Stimulated activated CD8-positive, alpha-beta memory T cell treated with anti-CD3 and anti-CD28 coated beads, Interleukin-7, amount 100 ng/mL, for 1 hour (primary cell): ENCODE measurements at places on chromosomes 11 and 22.

- no peak for DNase-seq
These were observed 77.5 kb upstream of the VPREB1 start for GRCh38 chr22:22166941-22167713.

DNA sequence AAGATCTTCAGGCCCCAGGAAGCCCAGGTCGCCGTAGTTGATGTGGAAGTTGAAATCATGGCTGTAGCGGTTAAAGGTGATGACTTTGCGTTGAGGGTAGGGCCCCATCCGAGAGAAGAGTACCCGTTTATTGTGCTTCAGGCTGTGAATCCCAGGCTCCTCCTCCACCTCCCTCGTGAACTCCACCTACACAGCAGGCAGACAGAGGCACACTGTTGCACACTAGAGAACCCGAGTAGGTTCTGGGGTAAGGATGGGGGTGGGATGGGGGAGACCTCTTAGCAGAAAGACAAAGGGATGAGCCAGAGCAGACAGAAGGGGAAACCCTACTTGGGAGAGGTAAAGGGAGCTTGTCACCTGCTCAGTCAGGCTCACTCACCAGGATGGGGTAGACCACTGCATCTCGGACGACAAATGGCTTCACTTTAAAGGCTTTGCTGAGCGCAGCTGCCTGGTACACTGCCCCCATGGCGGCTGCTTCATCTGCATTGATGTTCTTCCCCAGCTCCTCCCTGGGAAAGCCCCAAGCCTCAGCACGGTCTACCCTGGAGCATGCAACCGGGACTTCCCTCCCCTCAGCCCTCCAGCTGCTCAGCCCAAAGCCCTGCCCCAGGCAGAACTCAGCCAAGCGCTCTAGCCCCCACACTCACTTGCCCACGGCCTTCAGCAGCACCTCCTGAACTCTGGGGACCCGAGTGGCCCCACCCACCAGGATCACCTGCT, 5.4 kb downstream of the HYOU1 start:
- DNase-seq = no peak

- no peak for DNase-seq
These were observed 5.4 kb downstream of the TMEM123 start for GRCh38 chr11:102447193-102447592.

DNA sequence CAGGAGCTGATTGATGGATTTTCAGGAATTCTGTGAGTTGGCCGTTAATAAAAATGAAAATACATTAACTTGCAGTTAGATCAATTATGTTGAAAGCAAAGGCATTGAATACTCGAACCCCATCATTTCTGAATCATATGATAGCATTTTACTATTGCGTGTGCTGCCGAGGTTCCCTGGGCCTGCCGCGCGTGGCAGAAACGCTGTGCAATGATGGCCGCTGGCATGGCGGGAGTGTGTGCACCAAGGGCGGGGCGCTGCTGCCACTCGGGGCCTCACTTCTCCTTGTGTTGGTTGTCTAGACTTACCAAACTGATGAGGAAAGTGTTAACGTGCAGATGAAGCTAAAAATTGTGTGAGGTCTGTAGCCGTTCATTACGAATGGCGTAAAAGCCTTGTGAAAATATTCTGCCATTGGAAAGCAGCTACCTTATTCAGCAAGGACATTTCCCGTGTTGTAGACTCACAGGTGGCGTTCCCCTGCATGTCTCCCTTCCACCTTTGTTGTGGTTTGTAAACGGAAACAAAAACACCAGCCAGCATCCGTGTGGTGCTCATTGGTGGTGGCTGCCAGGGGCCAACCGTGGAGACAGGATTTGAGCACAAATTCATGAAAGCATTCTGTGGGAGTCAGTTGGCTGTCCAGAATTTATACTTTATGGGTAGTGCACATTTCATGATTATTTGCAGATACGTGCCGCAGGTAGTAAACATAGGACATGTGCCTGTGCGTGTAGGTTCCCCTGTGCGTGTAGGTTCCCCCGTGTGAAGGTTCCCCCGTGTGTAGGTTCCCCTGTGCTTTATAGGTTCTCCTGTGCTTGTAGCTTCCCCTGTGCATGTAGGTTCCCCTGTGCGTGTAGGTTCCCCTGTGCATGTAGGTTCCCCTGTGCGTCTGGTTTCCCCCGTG, 5.9 kb upstream of the GRAMD4 start:
- peak; percentile 29 for DNase-seq

GRCh38 chr11:72203163-72203562, 11.2 kb downstream of the FOLR1 start:
- DNase-seq = no peak

DNA sequence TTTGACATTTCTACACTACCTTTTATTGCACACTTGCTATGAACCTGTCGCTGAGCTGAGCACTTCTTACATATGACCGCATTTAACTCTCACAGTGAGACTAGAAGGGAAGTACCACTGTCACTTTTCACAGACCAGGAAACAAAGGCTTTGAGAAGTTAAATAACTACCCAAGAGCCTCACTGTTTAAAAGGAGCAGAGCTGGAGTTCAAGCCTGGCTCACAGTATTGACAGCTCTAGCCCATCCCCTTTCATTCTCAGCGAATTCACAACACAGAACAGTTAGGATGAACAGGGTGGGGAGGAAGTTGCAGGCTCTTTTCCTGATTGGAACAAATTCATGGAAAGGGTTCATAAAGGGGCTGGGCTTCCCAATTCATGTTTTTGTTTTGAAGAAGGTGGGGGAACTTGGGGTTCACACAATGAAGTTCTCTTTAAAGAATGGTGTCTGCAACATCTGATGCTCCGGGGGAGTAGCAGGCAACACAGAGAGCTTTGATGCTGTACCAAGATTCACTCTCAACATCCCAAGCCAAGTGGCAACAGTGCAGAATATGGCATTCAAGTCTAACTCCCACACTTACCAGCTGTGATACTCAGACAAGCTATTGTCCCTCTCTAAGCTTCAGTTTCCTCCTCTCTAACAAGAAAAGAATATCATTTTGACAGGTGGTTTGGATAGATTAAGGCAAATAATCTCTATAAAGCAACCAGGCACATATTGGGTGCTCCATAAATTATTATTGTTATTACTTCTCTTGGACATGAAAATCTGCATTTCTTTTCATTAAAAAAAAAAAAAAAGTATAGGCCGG, 17.2 kb downstream of the SCGB1A1 start:
- no peak for DNase-seq

- no peak for DNase-seq
These were observed 491.6 kb downstream of the MIAT start for GRCh38 chr22:27148886-27149470.

GRCh38 chr11:72436661-72437060, 2.3 kb upstream of the CLPB start:
- DNase-seq = no peak

- peak; percentile 56 for DNase-seq
These were observed at the start of gene MSANTD2 for GRCh38 chr11:124800226-124800929. TSS of gene MSANTD2 (minus strand) at chr11:124800406. CDS start at chr11:124800380, 26 bp downstream.

GRCh38 chr11:119181677-119182412, 3.4 kb upstream of the NHERF4 start:
- no peak for DNase-seq

- no peak for DNase-seq
These were observed 30.8 kb downstream of the FEZ1 start for GRCh38 chr11:125465255-125465654.

DNA sequence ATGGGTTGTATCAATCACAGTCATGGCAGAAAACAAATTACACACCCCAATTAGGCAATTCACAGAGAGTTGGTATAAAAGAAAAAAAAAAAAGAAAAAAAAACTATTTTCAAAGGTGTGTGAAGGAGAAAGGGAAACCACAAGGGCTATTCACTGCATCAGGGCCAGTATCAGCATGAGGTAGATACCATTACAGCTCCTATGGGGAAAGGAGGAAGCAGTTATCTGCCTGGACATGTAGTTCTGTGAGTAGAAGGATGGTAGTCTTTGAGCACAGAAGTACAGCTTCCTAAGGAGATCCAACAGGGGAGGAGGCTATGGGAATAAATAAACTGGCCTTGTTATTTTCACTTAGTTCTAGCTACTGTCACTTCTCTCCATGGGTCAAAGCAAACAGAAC, 746.1 kb downstream of the LUZP2 start:
- DNase-seq = no peak

- no peak for DNase-seq
These were observed 22.3 kb downstream of the TMEM123 start for GRCh38 chr11:102430158-102430836.

- DNase-seq = no peak
These were observed 52.9 kb upstream of the FDX1 start for GRCh38 chr11:110376711-110377324.

DNA sequence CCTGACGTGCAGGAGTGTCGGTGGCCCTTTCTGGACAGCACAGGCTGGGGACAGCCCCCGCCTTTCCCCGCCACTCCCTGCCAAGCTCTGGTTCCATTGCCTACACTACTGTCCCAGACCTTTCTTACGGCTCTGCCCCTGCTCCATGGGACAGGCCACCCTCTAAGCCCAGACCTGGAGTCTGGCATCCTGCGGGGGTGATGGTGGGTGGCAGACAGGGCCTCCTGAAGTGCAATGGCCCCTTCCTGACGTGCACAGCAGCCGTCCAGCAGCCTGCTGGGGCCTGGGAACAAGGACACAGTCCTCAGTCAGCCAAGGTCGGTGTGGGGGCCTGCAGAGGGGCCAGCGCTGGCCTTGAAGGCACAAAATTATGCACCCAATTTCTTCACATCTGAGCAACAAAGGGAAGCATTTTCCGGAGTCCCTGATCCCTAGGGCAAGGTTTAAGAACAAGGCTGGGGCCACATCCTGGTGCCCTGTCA, 79.7 kb upstream of the KCNQ1OT1 start:
- DNase-seq = no peak

DNA sequence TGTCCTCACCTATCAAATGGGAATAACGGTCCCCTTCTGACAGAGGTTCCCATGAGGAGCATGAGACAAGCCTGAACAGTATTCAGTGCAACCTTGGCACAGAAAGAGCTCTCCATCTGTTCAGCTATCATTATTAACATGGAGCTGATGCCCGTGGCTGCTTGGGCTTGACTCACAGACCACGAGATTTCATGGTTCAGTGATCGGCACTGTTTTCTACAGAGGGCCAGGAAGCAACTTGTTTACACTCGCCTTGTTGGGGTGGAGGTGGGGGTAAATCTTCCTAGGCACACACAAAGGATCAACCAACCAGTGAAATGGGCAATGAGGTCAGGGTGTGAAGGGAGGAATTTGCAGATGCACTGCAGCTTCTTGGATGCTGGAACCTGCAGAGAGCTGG, 88.2 kb downstream of the CWC15 start:
- no peak for DNase-seq

DNA sequence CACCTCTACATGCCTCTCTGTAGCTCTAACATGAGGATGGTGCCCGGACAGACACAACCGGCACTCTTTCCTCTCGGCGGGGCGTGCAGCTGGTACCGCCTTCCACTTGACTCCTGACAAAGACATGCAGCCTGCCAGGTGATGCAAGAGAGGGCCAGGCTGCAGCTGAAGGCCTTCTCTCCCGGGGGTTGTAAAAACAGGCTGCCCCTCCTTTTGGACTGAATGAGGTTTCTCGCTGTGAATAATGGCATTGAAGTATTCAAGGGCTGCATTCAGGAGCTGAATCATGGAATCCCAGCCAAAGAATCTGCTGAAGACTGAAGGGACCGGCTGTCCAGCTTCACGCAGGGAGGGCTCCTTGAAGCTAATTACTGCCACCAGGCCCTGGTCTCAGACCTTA, 110.9 kb downstream of the GALNT18 start:
- no peak for DNase-seq

DNA sequence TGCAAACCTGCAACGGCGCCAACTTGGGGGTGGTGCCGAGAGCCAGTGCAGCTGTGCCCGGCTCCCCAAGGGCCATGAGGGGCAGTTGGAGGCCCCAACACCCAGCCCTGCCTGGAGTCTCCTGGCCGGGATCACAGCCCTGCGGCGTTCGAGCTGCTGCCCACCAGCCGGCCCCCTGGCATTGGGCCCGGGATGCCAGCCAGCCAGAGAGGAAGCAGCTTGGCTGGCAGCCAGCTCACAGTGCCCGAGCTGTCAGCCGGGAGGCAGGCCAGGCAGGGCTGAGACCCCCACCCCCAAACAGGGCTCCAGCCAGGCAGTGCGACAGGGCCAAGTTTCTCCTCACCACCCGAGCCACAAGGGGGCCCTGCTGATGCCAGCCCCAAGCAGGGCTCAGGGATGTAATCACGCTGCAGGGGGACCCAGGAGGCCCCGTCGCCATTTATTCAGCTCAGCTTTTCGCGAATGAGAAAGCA, 26.0 kb upstream of the TCF20 start:
- no peak for DNase-seq

GRCh38 chr11:70422692-70423522, 24.6 kb downstream of the CTTN start:
- no peak for DNase-seq

DNA sequence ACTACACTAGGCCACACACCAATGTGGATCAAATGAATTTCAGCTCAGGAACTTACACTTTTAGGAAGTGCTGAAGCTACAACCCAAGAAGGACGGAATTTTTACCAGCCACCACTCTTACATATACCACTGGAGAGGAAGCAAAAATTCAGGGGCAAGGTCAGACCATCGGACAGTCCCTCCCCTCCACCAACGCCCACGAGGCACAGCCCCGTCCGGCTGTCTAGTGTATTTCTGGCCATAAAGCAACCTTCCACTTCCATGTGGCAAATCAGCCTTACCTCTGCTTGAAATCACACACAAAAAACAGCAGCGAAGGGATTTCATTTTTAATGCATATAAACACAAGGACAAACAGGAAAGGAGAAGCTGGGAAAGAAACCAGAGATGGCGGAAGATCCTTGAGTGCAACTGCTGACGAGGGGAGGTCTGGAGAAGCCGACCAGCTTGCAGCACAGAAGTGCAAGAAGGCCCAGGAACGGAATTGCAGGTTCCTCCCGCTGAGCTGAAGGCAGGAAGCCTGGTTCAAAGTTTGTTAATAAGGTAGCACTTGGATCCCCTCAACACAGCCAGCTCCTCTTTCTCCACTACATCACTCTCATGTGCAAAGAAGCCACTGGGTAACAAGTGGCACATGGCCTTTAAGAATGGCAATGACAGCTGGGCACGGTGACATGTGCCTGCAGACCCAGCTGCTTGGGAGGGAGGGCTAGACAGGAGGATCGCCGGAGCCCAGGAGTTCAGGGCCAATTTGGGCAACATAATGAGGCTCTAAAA, 71.5 kb downstream of the SHANK2 start:
- DNase-seq = no peak

- DNase-seq = no peak
These were observed 195.7 kb downstream of the IGLL1 start for GRCh38 chr22:23384431-23384830.

GRCh38 chr22:30040499-30041260, 39.6 kb upstream of the HORMAD2 start:
- no peak for DNase-seq

- no peak for DNase-seq
These were observed 205.4 kb downstream of the DBX1 start for GRCh38 chr11:19954899-19955298.

- no peak for DNase-seq
These were observed 28.7 kb downstream of the DRD4 start for GRCh38 chr11:665704-666281.
